Fibroblast of the aortic adventitia (primary cell): ENCODE measurements at places on chromosomes 2 and 18. TPM values are rescaled to one million over a fixed set of nuclear protein-coding genes. Genes with fewer than 3 reads are reported as not detected.

GRCh38 chr18:907115-907884, 2.6 kb downstream of the ADCYAP1 start:
- no peak for DNase-seq

- peak; percentile 1 for DNase-seq
Observed at GRCh38 chr2:184339966-184340365, 258.4 kb upstream of the ZNF804A start.

DNA sequence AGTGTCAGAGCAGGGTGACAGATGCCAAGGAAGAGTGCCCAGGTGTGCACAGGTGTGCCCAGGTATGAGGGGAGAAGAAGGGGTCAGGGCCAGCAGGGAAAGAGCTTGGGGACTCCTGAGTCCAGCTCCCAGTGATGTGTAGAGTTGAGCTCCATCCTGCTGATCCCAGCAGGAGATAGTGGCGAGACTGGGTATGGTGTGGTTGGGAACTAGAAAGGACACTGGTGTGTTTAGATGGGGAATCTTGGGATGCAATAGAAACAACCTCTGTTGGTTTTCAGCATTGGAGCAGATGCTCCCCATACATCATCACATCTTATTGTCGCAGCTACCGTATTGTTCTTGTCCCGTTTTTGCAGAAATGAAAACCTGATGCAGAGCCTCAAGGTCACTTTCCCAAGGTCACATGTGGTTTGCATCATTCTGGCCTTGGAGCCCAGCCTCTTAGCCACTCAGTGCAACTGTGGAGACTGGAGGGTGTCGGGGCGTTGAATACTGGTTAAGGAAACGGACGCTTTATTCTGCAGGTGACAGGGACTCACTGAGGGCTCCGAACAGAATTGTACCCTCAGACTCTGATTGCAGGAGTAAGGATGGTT, 166.7 kb downstream of the AGAP1 start:
- DNase-seq, result no peak

GRCh38 chr2:214035091-214035852, 375.6 kb upstream of the VWC2L start:
- no peak for DNase-seq

- DNase-seq, result no peak
Observed at GRCh38 chr2:174594456-174594855, 3.1 kb downstream of the WIPF1 start.

DNA sequence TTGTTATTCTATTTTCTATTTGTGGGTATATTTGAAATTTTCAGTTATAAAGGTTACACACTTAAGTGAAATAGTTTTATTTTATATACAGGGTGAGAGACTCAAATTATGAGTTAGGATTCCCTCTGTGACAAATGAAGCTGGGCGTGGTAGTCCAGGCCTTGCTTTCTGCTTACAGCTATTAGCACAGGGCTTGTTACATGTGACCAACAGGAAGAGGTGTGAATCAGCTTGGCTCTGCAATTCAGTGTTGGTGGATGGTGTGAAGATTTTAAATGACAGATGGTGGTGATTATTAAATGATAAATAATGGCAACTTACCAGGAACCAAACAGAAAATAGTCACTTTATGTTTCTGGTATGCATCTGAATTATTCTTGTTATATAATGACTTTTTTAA, 64.4 kb upstream of the NOSTRIN start:
- no peak for DNase-seq

DNA sequence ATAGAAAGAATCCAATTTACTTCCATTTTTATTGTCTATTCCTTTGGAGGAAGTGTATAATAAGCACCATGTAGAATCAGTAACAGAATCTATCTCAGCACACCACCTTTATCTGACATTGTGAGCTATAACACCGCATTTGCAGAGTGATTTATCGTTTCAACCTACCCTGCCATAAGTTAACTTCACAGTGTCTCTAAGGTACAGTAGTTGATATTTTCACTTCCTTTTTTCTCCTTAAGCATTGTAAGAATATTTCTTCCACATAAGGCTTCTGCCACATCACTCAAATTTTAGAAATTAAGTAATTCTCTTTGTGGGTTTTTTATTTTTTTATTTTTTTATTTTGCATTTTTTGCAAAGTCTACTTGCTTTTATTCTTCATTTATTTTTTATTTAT, 107.1 kb downstream of the TMX3 start:
- DNase-seq, result no peak

The ZNF397 gene
- total RNA-seq, result 20.5 and 26.2 TPM in 2 replicates

The HAAO gene
- 0.90 and 5.4 TPM in 2 replicates for total RNA-seq

The ABCG5 gene
- not detected in 2 replicates for total RNA-seq

The TUBA3E gene
- not detected in 2 replicates for total RNA-seq

The CRYGD gene
- not detected in 2 replicates for total RNA-seq

The MARCHF7 gene
- total RNA-seq, result 24.2 and 191 TPM in 2 replicates
